ENCODE measurements at places on chromosomes 5 and 9.

GRCh38 chr9:82062245-82062644 lies 73.7 kb downstream of the SPATA31D1 start:
- DNase-seq, result no peak
- no peak overlapping the region for H3K4me3 ChIP-seq
- no peak overlapping the region for H3K27ac ChIP-seq
- no peaks in the 10 kb centered on the region for H3K27me3 ChIP-seq
- no peaks in the 10 kb centered on the region for H3K4me1 ChIP-seq
- H3K36me3 ChIP-seq, result no peaks in the 10 kb centered on the region

GRCh38 chr9:33287087-33287490 lies 3.2 kb upstream of the NFX1 start:
- no peak overlapping the region for H3K4me3 ChIP-seq
- peak overlapping the region; percentile 61 for H3K27ac ChIP-seq
- peaks cover 12% of the 10 kb centered on the region for H3K27me3 ChIP-seq
- no peaks in the 10 kb centered on the region for H3K36me3 ChIP-seq

GRCh38 chr9:79471580-79472543 lies 99.9 kb upstream of the TLE4 start:
- DNase-seq, result no peak
- no peak overlapping the region for H3K27ac ChIP-seq
- no peaks in the 10 kb centered on the region for H3K36me3 ChIP-seq
- no peak overlapping the region for H3K4me3 ChIP-seq
- H3K4me1 ChIP-seq, result no peaks in the 10 kb centered on the region
- H3K27me3 ChIP-seq, result no peaks in the 10 kb centered on the region

GRCh38 chr9:13427587-13427986 lies 148.1 kb upstream of the MPDZ start:
- no peaks in the 10 kb centered on the region for H3K36me3 ChIP-seq
- no peak for DNase-seq
- no peak overlapping the region for H3K4me3 ChIP-seq

DNA sequence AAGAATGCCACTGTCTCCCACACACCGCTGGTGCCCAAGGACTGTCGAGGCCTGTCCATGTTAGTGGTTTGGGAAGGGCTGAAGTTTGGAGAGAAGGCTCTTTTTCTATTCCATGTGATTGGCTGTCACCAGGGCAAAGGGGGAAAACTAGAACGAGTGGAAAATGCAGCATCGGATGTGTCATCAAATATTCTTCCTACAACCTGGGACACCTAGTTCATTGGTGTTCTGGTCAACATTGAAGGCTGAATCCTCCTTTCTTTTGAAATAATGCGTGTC lies 53.2 kb downstream of the PIK3R1 start:
- H3K4me3 ChIP-seq, result peak overlapping the region; percentile 34
- no peak for DNase-seq
- peaks cover under 1% of the 10 kb centered on the region for H3K36me3 ChIP-seq
- H3K27me3 ChIP-seq, result no peaks in the 10 kb centered on the region
- peak overlapping the region; percentile 75 for H3K27ac ChIP-seq
- peaks cover 80% of the 10 kb centered on the region for H3K4me1 ChIP-seq

- peak overlapping the region; percentile 85 for H3K4me3 ChIP-seq
- no peaks in the 10 kb centered on the region for H3K36me3 ChIP-seq
- peaks cover 55% of the 10 kb centered on the region for H3K4me1 ChIP-seq
- H3K27ac ChIP-seq, result peak overlapping the region; percentile 80
- peaks cover 6% of the 10 kb centered on the region for H3K27me3 ChIP-seq
These were observed 9.9 kb downstream of the TMEM250 start for GRCh38 chr9:136108648-136109266.

DNA sequence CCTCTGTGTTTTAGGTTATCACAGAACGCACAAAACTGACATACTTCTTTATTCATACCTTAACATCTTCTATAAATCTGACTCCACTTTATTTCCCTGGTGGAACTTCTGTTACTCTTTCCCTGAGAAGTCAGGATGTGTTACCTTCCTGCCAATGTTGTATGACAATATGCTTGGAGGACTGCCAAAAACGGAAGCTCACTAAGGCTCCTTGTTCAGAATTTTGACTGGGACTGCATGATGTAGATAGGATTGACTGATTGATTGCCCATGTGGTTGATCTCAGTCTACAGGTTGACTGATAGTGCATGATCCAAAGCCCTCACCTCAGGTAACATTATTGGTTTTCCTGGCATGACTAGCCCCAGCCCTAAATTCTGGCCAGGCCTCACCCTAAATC lies 319.4 kb downstream of the TLR4 start:
- H3K4me3 ChIP-seq, result no peak overlapping the region
- no peaks in the 10 kb centered on the region for H3K36me3 ChIP-seq
- no peaks in the 10 kb centered on the region for H3K4me1 ChIP-seq
- H3K27me3 ChIP-seq, result no peaks in the 10 kb centered on the region

DNA sequence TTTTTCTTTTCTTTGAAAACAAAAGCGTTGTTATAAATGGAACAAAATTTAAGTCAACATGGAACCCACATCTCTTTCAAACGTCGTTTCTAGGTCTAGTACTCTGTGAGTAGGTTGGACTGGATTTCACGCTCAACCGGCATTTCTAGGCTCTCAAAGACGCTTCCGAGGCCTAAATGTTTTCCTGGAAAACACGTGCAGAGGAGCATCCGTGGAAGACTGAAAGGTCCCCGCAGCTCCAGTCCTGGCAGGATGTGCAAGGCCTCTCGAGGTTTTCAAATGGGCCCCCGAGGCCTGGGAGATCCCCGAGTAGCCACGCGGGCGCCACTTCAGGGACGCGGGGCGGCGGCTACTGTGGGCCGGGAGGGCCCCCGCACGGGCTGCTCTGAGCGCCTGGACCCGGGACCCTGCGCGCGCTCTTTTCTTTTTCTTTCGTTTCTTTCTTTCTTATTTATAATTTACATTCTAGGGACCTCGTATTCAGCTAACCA lies 4.2 kb upstream of the IRX2 start:
- H3K27me3 ChIP-seq, result peaks cover 21% of the 10 kb centered on the region
- no peaks in the 10 kb centered on the region for H3K36me3 ChIP-seq
- DNase-seq, result no peak
- no peaks in the 10 kb centered on the region for H3K4me1 ChIP-seq
- no peak overlapping the region for H3K27ac ChIP-seq

DNA sequence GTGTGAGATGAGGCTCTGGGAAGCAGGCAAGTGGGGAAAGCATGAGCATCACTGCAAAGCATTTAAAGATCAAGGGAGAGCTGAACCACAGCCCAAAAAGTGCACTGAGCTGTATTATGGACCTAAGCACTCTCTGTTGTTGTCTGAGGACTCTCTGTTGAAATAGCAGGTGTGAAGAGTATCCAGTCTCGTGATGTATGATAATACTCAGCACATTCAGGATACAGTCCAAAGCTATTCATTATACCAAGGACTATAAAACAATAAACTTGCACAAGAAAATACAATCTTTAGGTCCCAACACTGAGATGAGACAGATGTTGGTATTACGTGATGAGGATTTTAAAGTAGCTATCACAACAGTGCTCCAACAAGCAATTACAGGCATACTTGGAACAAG lies 97.5 kb upstream of the IGFBPL1 start:
- H3K27me3 ChIP-seq, result peaks cover 2% of the 10 kb centered on the region
- H3K36me3 ChIP-seq, result no peaks in the 10 kb centered on the region
- no peak overlapping the region for H3K4me3 ChIP-seq
- peaks cover 2% of the 10 kb centered on the region for H3K4me1 ChIP-seq
- no peak overlapping the region for H3K27ac ChIP-seq

GRCh38 chr5:1437226-1437829 lies 7.9 kb downstream of the SLC6A3 start:
- DNase-seq, result no peak
- H3K4me3 ChIP-seq, result no peak overlapping the region
- peak overlapping the region; percentile 33 for H3K27ac ChIP-seq
- no peaks in the 10 kb centered on the region for H3K4me1 ChIP-seq

DNA sequence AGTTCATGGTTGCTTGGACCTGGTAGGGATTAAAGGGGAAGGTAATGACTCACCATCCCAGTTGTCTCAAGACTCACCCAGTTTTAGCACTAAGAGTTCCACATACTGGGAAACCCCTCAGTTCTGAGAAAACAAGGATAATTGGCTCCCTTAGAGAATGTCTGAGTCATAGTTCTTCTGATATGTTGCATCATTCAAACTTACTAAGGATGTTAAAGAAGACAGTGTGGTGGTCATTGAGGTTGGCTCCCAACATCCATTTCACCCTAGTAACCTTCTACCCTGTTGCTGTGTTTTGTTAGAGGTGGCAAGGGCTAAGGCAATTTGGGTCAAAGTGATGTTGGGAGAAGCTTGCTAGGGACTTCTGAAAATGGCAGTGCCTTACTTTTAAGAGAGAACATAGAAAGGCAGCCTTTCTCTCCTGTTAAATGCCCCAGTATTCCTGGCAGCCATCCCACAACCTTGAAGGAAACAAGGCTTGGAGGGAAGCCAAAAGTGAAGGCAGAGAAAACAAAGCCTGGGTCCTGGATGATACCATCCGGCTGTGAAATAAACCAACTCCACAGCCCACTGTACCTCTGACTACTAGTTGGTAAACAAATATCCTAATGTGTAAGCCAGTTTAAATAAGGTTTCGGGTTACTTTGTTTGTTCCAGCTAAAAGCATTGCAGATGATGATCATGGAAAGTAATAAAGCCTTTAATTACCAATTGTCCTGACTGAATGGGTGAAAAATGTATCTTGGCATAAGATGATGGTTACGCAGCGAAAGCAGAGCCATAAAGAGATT lies 80.4 kb upstream of the ADAMTSL1 start:
- no peaks in the 10 kb centered on the region for H3K36me3 ChIP-seq
- H3K27ac ChIP-seq, result no peak overlapping the region
- no peak for DNase-seq

GRCh38 chr9:6502399-6502798 lies 89.4 kb downstream of the UHRF2 start:
- peaks cover 1% of the 10 kb centered on the region for H3K4me1 ChIP-seq
- H3K27me3 ChIP-seq, result no peaks in the 10 kb centered on the region
- peaks cover 49% of the 10 kb centered on the region for H3K36me3 ChIP-seq
- H3K4me3 ChIP-seq, result no peak overlapping the region

DNA sequence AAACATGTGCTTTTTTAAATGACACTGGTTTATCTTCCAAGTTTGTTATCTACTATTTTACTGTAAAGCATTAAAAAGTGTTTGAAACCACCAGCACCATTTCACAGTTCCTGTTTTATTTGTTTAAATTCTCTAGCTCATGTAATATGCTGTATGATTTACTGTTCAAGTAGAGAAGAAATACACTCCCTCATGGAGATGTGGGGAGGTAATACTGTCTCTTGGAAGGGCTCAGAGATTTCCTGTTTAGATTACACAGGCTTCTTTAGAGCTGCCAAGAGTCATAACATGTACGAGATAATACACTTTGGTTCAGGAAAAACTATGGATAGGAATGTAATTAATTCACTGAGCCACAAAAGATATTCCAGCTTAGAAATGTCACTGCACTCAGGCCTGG lies 135.0 kb upstream of the CCDC152 start:
- peaks cover 2% of the 10 kb centered on the region for H3K27me3 ChIP-seq
- H3K36me3 ChIP-seq, result no peaks in the 10 kb centered on the region
- no peak overlapping the region for H3K4me3 ChIP-seq

- no peak overlapping the region for H3K27ac ChIP-seq
- no peak for DNase-seq
- H3K36me3 ChIP-seq, result no peaks in the 10 kb centered on the region
- peaks cover 6% of the 10 kb centered on the region for H3K27me3 ChIP-seq
- H3K4me1 ChIP-seq, result no peaks in the 10 kb centered on the region
These were observed 349.7 kb upstream of the RFX3 start for GRCh38 chr9:3875361-3876132.

DNA sequence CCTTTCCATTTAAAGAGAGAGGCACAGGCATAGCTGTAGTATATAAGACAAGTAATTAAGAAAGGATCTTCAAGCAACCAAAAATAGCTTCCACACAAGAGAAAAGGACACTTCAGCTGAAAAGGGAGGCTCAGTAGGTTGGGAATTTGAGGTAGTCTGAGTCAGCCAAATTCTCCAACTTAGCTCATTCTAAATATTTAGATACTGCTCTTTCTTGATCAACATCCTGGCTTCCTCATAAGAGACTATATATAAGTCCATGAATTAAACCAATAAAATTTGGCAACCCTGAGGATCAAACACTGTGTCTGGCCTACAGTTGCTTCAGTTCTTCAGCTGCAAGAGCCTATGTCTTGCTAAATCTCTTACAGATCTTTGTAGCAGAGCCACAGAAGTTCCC lies 17.8 kb downstream of the HINT1 start:
- no peak overlapping the region for H3K27ac ChIP-seq
- H3K27me3 ChIP-seq, result no peaks in the 10 kb centered on the region
- H3K4me3 ChIP-seq, result no peak overlapping the region

GRCh38 chr9:20125727-20126126 lies 336.9 kb upstream of the SLC24A2 start:
- H3K4me3 ChIP-seq, result no peak overlapping the region
- H3K4me1 ChIP-seq, result no peaks in the 10 kb centered on the region
- no peaks in the 10 kb centered on the region for H3K36me3 ChIP-seq
- H3K27ac ChIP-seq, result no peak overlapping the region
- peaks cover 1% of the 10 kb centered on the region for H3K27me3 ChIP-seq

- H3K27me3 ChIP-seq, result peaks cover 1% of the 10 kb centered on the region
- H3K4me1 ChIP-seq, result no peaks in the 10 kb centered on the region
- no peak for DNase-seq
- H3K36me3 ChIP-seq, result no peaks in the 10 kb centered on the region
These were observed 96.6 kb downstream of the BRINP1 start for GRCh38 chr9:119272500-119273211.

DNA sequence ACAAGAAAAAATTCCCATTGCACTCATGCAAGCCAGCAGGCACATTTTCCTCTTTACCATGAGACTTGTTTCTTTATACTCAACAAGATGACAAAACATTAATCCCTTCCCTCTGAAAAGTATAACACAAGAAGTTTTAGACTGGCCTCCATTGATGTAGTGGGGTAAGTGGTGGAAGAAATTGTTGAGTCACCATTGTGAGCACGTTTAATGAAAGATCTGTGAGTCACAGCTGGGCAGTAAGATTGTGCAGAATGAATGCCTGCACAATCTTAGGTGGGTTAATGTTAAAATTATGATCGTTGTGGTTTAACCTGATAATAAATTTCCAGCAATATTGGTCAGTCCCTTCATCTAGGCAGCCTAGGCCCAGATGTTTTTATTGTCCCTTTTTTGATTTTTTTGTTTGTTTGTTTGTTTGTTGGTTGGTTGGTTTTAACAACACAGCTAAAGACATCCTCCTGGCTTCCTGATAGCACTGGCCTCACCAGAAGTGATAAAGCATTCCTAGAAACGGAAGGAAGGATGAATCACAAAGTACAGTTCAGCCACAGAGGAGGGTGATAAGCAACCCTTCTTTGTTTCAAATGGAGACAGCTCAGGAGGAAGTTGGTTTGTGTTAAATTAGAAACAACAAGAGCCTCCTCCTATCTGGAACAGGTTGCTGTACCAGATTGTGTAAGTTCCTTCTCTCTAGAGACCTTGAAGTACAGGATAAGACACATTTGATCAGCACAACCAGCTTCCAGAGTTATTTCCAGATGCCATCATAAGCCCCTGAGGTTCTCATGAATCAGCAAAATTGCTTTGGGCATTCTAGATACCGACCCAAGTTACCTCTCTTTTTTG lies 40.3 kb downstream of the SLC24A2 start:
- no peak overlapping the region for H3K27ac ChIP-seq
- H3K36me3 ChIP-seq, result no peaks in the 10 kb centered on the region
- H3K4me3 ChIP-seq, result no peak overlapping the region
- H3K27me3 ChIP-seq, result peaks cover 7% of the 10 kb centered on the region
- H3K4me1 ChIP-seq, result no peaks in the 10 kb centered on the region
